ENCODE measurements at places on chromosomes 4 and X.

DNA sequence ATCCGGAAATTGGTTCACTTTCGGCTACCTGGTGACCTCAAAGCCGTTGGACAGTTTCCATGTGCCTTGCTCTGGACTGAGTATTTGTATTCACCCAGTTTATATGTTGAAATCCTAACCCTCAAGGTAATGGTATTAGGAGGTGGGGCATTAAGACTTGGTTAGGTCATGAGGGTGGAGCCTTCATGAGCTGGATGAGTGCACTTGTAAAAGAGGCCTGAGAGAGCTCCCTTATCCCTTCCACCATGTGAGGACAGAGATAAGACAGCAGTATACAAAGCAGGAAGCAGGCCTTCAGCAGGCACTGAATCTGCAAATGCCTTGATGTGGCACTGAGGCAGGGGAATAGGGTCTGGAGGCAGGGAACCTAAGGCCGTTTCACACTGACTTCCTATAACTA is 5.3 kb upstream of the OPHN1 start:
- no peak for DNase-seq

DNA sequence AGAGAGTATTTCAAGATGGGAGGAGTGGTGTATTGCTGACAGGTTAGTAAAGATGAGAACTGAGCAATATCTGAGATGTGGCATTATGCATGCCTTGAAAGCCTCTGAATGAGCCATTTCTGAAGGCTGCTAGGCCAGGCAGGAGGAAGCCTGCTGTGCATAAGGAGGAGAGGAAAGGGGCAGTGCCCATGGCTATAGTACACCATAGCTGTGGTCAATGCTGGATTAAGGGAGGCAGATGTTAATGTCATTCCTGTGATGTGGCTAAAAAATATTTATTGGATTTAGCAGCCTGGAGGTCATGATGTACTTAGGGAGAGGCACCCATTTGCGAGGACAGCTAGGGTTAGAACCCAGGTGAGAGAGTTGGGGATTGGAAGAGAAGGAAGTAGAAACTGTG is 130.0 kb upstream of the LNX1 start:
- no peak for DNase-seq

DNA sequence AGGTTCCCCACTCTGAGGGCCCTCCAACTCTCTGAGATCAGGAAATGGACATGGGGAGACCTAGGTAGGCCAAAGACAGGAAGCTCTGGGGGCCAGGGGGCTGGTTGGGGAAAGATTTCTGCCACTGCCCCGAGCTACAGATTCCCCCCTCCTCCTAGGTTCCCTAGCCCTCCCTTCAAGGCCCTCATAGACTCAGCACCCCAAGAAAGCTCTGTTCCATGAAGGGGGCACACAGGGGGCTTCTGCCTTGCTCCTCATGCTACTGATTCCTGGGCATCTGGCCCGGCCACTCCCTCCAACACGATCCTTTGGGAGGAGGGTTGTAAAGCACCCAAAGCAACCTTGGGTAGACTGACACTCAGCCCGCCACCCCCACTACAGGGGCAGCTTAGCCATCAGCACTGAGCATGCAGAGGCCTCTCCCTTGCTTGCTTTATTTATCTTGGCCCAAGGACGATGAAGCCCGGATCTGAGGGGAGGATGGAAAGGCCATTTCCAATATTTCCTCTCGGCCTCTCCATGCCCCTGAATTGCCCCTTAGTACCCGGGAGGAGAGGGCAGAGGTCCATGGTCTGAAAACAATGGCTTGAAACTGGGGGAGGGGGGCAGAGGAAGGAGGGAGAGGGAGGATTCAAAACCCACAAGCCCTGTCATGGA is 146.7 kb downstream of the PJA1 start:
- DNase-seq = no peak

GRCh38 chr4:40713798-40714197 is 36.0 kb upstream of the NSUN7 start:
- no peak for DNase-seq

- no peak for DNase-seq
Observed at GRCh38 chrX:108614616-108615015, 121.7 kb downstream of the IRS4 start.

- no peak for DNase-seq
Observed at GRCh38 chr4:80266902-80267380, 477 bp downstream of the FGF5 start.

- no peak for DNase-seq
Observed at GRCh38 chr4:122622400-122622799, 1.5 kb upstream of the IL21 start.

DNA sequence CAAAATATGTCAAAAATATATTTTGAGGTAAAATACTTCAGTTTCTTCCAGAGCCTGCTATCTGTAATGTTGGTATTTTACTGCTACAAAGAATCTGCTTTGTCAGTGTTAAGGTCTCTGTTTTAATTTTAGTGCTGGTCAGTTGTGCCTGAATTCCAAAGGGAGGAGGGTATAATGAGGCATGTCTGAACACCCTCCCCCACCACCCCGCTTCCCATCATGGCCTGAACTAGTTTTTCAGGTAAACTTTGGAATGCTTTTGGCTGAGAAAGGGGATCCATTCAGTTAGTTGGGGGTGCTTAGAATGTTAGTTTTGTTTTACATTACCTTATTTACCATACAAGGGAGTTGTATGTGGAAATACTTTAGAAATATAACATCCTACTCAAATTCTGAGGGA is 158.5 kb downstream of the MID1IP1 start:
- DNase-seq = no peak

GRCh38 chr4:76690011-76690905 is 207.7 kb downstream of the SOWAHB start:
- no peak for DNase-seq

Measured in HS-5 (cell line).